Non-pigmented ciliary epithelial cell (primary cell): ENCODE measurements at places on chromosomes 3 and 15.

- no peak for DNase-seq
These were observed 74.9 kb downstream of the SMAD3 start for GRCh38 chr15:67140078-67140833.

DNA sequence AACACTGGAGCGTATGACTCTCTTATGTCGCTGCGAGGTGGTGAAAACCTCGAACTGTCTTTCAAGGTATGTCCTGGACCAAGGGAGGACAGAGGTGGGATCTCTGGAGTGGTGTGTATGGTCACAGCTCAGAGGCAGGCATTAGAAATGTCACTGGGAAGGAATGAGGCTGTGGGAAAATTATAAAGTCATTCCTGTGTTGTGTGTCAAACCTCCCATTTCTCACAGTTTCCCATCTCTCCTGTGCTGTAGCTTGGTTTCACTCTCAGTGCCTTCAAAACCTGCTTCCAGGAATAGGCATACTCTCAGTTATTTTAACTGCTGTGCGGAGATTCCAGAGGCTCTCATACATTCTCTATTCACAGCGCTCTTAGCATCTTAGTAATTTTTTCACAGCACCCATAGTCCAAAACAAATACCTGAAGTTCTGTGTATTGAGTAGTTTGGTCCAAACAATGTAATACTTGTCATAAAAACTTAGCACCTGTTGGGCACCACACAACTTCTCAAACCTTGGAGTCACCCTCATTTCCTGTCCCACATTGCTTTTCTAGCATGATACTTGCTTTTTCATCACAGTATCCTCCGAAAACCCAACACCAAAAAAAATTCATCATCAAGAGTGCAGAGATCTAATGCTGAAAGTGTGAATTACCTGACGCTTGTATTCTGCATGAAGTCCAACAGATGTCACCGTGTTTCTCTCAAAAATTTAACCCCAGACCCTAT is 36.9 kb downstream of the GALNT15 start:
- DNase-seq, result no peak

DNA sequence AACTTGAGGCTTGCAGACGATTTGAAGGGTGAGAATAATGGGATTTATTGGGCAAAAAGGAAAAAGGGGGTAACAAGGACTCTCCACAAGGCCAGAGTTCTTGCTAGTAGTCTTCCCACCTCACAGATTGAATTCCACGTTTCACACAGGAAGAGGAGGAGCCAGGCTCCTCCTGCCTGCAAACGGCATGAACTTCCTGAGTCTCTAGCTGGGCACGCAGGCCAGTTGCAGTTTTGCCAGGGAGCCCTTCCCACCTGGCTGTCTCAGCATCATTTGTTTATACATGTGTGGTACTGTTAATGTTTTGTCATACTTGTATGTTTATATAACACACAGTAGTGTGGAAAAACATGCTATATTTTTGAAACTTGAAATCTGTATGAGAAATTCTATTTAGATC is 155.0 kb downstream of the NLGN1 start:
- DNase-seq, result no peak

DNA sequence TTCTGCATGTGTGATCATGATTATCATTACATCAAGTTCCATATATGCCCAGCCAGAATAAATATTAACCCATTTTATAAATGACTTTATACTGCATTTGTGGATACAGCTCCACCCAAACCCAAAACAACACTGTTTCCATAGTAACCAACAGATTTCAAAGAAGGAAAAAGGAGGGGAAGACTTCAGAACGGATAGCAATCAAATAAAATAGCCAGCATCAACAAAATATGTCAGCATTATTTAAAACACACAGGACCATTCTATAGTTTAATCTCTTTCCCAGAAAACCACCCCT is 114.4 kb downstream of the FOXP1 start:
- DNase-seq, result no peak

DNA sequence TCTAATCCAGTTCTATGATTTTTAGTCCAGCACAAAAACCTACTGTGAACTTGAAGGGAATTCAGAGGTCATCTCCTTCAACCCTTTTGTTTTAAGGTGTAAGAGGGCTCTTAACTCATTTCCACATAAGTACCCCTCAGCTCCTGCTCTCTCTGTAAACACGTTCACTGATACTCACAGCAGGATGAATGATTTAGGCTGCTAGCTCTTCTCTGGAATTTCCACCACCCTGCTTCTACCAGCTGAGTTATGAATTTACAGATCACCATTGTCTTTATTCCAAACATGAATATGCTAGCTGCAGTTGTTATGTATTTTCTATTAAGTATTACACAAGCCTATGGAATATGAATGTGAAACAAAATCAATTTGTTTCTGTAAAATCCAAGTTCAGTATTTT is 101.3 kb upstream of the NANOGP8 start:
- DNase-seq, result no peak

GRCh38 chr15:34610354-34610753 is 26.9 kb upstream of the GOLGA8B start:
- DNase-seq, result no peak

- DNase-seq, result no peak
These were observed 15.8 kb downstream of the SPCS1 start for GRCh38 chr3:52721730-52722008.

GRCh38 chr15:60318216-60318867 is 79.4 kb downstream of the ANXA2 start:
- DNase-seq, result no peak

DNA sequence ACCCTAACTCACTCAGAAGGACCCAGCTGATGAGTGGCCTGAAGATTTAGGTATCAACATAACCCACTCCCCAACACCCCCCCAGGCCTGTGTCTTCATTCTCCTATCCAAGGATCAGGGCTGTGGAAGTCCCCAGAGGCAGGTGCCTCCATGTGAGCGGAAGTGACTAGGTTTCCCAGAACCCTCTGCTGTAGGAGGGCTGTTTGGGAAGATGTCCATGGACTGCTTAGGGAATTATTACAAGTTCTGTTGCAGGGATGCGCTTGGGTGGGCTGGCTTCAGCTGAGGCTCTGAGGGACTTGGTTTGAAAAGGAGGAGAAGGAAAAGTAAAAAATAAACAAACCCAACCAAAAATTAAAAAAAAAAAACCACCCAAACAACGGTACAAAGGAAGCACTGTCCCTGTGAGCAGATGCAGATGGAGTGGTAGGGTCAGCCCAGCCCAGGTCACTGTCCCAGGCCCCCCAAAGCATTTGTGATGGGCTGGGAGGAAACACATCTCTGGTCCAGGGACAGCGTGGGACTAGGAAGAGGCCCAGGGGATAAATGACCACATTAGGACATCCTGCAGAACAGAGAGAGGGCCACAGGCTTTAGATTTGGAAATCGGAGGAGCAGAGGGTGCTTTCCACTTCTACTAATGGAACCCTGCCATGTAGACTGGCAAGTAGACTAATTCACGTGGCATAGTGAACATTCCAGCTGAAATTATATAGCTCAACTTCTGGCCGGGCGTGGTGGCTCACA is 12.2 kb upstream of the APOD start:
- no peak for DNase-seq

DNA sequence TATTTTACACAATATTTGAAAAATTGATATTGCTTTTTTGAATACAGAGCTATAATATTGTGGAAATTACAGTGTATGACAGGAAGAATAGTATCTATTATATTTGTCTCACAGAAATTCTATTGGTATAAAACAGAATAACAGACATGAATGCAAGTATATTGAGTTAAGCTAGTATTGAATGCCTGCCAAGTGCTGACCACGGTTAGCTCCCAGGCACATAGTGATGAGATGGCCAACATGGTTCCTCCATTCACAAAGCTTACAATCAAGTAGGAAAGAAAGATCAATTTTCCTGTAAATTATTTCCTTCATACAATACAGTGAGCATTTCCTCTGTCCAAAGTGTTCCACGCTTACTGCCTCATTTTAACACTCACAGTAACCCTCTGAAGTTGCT is 67.6 kb downstream of the TP63 start:
- no peak for DNase-seq

- no peak for DNase-seq
These were observed 890 bp downstream of the CHRD start for GRCh38 chr3:184380627-184381260.

GRCh38 chr3:184642631-184643285 is 69.1 kb downstream of the MAGEF1 start:
- DNase-seq, result no peak

- DNase-seq, result no peak
These were observed 968.1 kb downstream of the ROBO1 start for GRCh38 chr3:78799681-78800080.

- no peak for DNase-seq
These were observed 25.8 kb downstream of the KAT2B start for GRCh38 chr3:20066079-20066478.

DNA sequence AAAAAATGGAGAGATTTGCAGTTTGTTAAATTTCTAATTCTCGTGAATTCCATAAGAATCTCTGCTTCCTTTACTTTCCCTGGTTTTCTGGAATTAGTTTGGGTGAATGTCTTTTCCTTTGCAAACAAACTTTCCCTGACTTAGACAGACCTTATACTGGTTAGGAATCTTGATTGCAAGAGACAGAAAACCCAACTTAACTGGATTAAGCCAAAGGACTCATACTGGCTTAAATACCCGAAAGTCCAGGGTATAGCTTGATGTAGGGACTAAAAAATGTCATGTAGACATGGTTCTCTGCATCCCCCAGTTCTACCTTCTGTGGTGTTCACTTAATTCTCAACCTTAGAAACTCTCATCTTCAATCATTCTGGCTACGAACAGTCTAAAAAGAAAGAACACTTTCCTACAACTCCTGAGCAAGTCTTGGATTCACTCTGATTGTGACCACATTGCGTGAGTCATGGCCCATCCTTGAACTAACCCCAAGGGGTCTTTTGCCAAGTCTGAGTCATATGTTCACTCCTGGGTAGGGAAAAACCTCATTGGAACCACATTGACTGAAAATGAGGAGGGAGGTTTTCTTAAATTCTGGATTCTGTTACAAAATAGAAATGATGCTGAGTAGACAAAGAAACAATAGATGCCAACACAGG is 136.0 kb upstream of the DAZL start:
- DNase-seq, result peak; percentile 84

GRCh38 chr3:27089068-27089467 is 280.1 kb downstream of the NEK10 start:
- no peak for DNase-seq

GRCh38 chr3:124329723-124330122 is 337.8 kb upstream of the ROPN1 start:
- DNase-seq, result no peak

DNA sequence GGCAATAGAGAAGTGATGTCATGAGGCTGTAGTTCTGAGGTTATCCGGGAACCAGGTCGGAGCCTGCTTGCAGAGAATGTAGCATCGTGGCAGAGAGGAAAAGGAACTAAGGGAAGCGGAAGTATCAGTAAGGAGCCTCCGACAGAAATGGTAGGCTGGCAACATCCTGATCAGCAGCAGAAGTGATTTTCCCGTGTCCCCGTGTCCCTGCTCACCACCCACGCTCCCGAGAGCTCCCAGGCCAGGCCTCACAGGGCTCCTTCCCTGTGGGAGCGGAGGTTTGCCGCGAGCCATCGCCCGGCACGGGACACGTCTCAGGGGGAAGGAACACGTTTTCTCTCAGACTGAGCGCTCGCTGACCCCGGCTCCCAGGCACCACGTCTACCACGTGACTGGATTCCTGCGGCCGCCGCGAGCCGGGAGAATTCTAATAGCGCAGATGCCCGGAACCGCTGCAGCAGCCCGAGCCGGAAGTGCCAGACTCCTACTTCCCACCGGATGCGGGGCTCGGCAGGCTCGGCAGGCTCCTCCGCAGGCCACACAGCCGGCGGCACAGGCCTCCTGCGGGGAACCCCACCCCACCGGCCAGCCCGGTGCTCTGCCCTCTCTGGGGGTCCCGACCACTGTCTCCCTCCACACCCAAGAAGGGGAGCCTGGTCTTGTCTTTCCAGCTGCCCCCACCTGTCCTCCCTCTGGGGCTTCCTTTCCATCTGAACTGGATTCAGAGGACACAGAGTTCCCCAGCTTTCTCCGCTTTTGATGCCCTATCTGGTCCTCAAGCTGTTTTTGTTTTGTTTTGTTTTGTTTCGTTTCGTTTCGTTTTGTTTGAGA is 99.3 kb downstream of the BDH1 start:
- no peak for DNase-seq

DNA sequence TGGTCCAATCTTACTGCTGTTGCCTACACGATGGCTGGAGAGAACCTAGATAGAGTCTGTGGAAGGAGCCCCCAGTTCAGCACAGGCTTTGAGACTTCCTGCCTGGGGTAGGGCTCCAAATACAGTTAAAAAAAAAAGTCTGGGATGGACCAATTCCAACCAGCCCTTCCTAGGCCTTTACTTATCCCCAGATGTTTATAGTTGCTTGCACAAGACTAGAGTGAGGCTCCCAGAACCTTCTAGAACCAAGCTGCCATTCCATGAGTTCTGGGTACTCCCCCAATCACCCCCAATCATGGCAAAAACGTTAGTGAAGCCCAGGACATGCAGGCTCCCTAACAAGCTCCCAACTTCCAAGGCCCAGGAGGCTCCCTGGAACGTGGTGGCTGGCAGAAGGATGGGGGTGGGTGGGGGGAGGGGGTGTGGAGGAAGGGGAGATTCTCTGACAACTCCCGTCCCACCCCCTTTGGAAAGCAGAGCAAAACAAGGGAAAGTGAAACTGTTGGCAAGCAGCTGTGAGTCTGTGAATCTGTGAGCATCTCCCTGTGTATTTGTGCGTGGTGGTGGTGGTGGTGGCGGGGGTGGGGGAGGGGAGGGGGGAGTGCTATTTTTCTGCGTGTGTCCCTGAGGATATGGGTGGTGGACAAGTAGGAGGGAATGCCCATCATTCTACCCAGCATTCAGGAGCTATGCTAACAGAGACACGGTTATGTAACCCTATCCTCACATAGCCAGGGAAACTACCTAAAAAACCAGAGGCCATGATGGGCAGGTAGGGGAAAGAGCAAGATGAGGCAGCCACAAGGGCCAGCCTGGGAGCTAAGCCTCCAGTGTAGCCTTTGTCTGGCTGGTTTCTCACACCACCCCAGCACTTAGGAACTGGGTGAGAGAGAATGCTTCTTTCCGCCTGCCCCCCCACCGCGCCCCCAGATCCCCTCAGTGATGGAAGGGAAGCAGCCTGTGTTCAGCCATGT is 2.0 kb downstream of the MST1R start:
- DNase-seq, result no peak

DNA sequence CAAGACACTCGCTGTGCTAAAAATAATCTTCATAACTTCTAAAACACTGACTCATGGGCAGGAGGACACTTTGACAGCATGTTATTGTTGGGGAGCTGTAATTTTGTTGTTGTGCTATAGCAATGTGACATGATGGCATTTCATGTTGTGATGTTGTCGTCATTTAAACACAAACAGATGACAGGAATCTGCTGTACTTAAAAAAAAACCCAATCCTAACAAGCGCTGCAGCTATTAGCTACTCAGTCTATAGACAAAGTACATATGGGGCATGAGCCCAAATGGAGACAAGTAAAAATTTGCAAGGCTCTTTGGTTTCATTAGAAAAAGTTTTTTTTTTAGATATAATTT is 828 bp upstream of the ATOSA start:
- DNase-seq, result no peak

- DNase-seq, result no peak
These were observed 1.7 kb upstream of the SNRPA1 start for GRCh38 chr15:101296418-101297405.

GRCh38 chr3:71994203-71994602 is 209.3 kb upstream of the PROK2 start:
- DNase-seq, result no peak

DNA sequence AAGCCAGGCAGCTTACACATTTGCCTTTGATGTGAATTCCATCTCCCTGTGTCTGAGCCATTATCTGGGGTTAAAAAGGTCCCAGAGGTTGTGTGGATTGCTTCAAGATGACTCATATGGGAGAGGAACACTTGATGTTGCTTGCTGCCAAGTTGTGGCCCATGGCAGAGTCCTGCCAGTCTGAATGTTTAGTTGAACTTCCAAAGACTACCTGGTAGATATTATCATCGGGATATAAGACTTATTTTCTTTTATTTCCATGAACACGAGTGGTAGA is 85.6 kb downstream of the TJP1 start:
- no peak for DNase-seq
